ENCODE measurements at places on chromosomes 5 and 9.

DNA sequence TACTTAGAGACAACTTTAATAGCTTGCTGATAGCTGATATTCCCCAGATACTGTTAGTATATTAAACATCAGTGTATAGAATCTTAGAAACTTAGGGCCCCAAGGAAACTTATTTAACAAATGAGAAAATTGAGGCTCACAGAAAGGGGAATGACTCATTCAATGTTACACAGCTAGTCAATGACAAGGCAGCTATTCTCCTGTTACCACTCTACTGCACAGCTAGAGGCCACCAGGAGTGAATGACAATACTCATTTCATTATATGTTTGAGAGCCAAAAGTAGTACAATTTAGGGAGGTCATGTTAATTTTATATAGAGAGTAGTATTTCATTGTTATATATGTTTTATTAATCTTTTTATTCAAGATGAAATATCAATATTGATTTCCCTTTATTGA is 33.2 kb upstream of the PCDHB1 start:
- DNase-seq: no peak

- peak; percentile 53 for DNase-seq
Measured at GRCh38 chr5:175696139-175696854, 38.4 kb downstream of the HRH2 start.

DNA sequence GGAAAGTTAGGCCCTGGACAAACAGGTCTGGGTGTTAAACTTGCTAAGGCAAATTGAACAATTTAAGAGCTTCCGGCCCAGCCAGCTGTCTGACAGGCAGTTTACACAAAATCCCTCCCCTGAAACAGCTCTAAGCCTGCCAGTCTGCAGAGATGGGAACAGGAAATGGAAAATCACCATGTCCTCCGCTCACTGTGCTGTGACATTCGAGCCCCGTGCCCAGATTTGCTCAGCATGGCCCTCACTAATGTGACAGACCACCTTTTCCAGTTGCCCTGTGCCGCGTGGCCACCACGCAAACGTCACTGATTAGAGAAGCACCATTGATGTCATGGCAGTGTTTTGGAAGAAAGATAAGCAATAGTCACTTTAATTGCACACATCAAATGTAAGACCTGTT is 41.0 kb downstream of the CCNJL start:
- no peak for DNase-seq

DNA sequence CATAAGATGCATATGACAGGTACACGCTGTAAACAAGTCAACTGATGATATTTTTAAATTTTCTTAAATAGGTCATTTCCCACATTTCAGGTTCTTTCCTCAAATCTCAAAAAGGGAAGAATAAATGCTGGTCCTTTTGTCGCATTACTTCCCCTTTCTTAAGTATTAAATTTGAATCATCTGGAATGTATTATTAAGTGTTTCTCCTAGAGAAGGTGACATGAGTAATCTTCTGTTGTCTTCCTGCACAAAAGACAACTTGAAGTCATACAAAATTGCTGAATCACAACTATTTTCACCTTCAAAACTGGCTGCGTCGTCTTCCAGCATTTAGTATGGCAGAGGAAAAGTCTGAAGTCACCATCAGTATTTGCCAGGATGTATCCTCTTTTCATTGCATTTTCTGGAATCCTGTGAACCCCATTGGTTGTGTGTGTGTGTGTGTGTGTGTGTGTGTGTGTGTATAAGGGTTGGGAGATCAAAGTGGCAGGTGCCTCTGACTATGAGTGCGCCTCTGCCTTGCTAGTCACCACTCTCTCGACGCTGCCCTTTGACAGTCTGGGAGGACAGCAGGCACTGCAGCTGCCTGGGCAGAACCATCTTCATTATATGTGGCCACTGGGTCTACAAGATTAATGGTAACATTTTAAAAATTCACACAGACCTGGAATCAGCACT is 86.9 kb downstream of the MVB12B start:
- no peak for DNase-seq

GRCh38 chr5:133520062-133520461 is 92.3 kb downstream of the FSTL4 start:
- DNase-seq: no peak

GRCh38 chr5:14676320-14676719 is 11.8 kb downstream of the OTULIN start:
- DNase-seq: no peak

DNA sequence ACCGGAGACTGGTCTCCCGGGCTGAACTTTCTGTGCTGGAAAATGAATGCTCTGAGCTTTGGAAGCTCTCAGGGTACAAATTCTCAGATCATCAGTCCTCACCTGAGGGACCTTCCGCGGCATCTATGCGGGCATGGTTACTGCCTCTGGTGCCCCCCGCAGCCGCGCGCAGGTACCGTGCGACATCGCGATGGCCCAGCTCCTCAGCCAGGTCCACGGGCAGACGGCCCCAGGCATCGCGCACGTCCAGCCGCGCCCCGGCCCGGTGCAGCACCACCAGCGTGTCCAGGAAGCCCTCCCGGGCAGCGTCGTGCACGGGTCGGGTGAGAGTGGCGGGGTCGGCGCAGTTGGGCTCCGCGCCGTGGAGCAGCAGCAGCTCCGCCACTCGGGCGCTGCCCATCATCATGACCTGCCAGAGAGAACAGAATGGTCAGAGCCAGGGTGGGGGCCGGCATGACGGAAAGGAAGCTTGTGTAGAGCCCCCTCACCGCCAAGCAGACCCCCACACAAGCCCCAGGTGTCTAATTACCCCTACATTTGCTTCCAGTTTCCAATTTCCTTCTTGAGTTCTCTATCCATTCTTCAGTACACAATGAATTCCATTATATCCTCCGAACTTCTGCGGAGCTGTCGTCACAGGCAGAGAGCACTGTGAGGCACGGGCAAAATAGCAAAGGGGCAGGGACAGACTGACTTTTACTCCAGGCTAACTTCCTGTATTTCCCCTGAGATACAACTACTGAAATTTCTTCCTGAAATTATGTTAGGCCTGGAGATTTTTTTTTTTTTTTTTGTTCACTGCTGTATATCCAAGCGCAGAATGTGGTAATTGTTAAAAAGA is 23.2 kb downstream of the CDKN2A start:
- no peak for DNase-seq

DNA sequence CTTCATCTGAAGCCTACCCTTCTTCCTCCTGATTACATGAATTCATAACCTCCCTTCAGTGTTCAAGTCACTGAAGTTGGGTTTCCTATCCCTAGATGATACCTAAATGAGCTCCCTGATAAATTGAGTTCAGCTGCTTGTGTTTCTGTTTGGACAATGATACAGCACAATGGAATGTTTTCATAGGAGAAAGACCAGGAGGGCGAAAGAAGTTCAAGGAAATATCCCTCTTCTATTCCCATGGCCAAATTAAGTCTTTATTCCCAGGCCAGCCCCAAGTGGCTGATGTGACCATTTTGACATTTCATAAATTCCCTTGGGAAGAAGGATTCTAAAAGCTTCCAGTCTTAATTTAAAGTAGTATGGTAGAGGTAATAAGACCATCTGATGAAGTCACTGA is 555.8 kb upstream of the CLINT1 start:
- DNase-seq: no peak

DNA sequence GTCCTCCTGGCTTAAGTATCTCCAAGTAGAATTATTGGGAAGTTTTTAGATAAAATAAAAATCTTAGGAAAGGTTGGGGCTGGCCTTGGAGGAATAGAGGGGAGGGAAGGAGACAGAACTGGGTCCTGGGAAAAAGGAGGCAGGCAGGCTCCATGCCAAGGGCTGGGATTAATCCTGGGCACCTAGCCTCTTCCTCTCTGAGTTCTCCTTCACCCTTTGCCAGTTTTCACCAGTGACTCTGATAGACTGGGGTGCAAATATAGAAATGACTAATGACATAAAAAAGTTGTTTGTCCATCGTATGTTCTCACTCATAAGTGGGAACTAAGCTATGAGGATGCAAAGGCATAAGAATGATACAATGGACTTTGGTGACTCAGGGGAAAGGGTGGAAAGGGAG is 81.9 kb downstream of the RMI1 start:
- no peak for DNase-seq

DNA sequence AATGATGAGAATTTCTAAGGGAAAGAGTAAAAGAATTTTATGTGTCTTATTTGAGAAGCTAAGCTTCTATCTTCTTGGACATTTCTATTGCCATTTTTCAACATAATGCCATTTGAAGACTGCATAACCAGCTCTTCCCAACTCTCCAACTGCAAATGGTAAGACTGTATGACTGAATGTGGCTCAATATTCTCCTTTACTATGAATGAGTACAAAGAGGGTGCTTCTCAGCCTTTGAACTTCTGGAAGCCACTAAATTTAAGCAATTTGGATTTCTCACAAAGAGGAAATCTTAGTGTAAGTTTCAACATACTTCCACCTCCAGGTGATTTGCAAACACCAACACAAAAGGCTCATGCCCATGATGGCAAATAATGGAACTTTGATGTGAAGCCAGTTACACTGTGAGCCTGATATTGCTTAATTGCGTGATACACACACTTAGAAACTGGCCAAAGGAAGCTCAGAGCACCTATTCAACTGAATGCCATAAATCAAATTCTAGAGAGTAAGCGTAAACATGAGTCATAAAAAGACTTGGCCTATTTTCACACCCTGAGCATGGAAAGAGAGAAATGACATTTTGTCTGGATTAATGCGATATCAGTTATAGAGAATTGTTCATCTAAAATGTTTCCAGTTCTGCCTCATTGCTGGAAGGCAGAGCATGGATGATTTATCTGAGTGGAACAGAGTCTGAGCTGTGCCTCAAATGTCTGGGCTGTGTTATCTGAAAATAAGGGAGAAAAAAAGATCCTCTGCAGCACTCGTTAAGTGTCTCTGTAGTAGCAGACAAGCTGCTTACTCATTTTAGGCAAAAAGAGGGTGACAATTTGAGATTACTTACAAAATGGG is 145.3 kb downstream of the PLK2 start:
- no peak for DNase-seq

DNA sequence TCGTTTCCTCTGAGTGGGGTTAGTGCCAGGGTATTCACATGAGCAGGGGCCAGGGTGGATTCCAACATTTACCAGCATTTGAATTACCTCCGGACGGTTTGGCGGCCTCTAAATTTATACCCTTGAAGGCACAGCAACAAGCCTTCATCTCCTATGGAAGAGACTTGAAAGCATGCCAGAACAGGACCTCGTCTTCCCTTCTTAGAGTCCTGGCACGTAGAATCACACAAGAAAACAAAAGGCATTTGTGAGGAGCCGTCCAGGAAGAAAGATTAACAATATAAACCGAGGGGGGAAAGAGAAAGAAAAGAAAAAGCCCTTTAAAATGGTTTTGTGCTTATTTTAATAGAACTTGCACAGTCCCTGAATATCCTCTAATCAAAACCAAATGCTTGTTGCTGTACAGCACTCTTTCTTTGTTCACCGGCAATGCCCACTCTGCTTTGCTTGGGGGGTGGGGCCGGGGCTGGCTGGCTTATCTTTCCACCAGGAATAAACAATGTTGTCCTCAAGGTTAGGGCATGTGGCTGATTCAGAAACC is 575.8 kb upstream of the ZNF462 start:
- DNase-seq: no peak

GRCh38 chr5:14913096-14913495 is 41.5 kb upstream of the ANKH start:
- peak; percentile 25 for DNase-seq

GRCh38 chr9:88737031-88737430 is 202.1 kb downstream of the NXNL2 start:
- DNase-seq: no peak

- DNase-seq: no peak
Measured at GRCh38 chr9:18360005-18360404, 113.9 kb upstream of the ADAMTSL1 start.

DNA sequence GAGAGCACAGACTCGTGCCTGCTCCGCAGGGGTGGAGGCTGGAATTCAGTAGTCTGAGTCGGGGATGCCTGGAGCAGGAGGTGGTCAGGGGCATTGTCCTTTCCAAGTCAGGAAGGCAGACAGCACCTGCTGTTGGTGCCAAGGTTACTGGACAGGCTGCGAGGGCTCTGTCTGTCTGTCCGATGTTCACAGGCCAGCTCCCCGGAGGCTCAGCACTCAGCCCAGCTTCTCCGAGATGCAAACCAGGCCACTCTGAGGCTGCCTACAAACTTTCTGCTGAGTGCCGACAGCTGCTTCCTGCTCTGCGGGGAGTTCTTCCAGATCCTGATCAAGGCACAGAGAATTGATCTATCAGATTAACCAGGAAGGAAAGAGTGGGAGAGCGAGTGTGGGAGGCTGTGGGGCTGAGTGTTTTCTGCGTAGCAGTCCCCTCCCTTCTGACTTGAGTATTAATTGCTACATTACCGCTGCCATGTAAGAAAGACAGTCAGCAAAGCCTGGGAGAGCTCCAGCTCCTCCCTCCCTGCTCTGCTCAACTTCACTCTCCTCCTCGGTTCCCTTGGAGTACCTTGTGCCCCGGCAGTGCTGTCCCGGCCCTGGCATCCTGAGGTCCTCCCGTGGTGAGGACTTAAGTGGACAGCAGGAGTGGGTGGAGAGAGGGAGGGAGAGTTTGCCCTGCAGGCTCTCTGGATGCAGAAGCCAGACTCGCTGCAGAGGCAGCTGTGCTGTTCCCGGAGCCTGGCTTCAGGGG is 36.0 kb downstream of the KCNMB1 start:
- peak; percentile 10 for DNase-seq

DNA sequence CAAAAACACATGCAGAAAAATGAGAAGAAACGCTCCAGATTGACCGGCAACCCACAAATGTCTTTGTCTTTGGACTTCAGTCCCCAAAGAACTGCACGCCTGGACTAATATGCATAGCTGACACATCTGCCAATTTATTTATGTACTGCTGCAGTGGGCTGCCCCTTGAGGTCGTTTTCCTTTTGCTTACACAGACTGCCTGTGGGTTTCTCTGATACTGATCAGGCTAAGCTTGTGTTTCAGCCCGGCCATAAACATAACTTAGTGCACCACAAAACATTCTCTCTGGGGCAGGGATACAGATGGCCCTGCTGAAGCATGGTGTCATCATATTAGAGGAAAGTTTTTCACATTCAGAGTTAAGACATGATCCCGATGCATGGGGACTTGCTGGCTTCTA is 75.4 kb downstream of the NUDT12 start:
- no peak for DNase-seq

GRCh38 chr5:80797428-80798024 is 142.7 kb upstream of the DHFR start:
- no peak for DNase-seq

- peak; percentile 47 for DNase-seq
Measured at GRCh38 chr5:80083101-80083890, 48.1 kb downstream of the THBS4 start.

DNA sequence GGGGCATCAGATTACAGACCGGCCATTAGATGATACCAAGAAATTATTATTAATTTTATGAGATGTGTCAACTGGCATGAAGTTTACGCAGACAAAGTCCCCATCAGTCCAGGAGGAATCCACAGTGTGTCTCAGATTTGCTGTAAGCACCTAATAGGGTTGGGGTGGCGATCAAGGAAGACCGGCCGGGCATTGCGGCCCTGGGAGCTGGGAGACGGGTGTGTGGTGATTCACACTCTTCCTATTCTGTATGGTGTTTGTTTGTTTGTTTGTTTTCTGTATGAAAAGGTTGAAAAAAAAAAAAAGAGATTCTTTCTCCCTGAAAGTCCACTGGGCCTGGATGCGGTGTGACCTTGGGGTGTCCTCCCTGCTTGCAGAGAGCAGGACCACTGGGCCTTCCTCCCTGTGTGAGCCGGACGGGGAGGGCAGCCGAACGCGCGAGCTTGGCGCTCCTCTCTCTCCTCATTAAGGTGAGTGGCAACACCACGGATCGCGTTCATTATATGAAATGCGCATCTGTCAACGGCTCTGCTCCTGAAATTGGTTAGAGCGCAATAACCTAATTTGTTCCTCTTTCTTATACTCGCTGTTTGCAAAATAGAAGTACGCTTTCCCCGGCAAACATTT is 15.1 kb downstream of the RASGEF1C start:
- DNase-seq: peak; percentile 79

GRCh38 chr5:89187883-89188465 is 305.0 kb upstream of the MEF2C start:
- no peak for DNase-seq

Data from NCI-H524 (cell line).